Stimulated activated effector memory CD8-positive, alpha-beta T cell treated with anti-CD3 and anti-CD28 coated beads, Interleukin-12 subunit alpha, Interleukin-12 subunit beta, amount 100 ng/mL, for 72 hours (primary cell): ENCODE measurements at places on chromosomes 4 and X.

GRCh38 chrX:44927398-44927797, 54.4 kb downstream of the KDM6A start:
- no peak for DNase-seq

GRCh38 chrX:42495139-42495538, 282.8 kb downstream of the PPP1R2C start:
- no peak for DNase-seq

DNA sequence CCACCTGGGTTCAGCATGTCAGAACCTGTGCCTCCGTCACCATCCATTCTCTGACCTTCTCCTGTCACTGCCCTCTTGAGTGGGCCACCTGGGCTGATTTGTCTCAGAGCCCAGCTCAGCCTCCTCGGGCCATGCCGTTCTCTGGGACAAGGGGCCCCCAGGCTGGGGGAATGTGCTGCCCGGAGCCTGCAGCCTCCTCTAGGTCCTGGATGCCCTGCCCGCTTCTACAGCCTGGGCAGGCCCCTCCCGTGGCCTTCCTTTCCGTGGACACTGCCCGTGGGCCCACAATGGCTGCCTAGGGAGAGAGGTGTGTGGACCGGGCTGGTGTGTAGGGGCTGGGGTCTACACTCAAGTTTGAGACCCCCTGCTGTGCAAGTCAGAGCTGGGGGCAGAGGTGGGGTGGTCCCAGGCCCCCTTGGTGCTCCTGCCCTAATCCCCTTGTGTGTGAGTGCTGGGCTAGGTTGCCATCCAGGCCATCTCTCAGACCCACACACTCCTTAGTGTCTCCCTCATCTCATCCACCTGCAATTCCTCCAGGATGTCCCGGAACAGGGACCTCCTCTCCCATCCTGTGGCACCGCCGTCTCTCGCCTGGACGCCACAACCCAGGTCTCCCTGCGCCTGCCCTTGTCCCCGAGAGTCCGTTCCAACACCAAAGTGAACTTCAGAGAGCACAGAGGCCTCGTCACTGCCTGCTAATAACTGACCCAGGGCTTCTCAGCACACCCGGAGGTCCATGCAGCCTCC, 12.4 kb downstream of the PSAPL1 start:
- no peak for DNase-seq

DNA sequence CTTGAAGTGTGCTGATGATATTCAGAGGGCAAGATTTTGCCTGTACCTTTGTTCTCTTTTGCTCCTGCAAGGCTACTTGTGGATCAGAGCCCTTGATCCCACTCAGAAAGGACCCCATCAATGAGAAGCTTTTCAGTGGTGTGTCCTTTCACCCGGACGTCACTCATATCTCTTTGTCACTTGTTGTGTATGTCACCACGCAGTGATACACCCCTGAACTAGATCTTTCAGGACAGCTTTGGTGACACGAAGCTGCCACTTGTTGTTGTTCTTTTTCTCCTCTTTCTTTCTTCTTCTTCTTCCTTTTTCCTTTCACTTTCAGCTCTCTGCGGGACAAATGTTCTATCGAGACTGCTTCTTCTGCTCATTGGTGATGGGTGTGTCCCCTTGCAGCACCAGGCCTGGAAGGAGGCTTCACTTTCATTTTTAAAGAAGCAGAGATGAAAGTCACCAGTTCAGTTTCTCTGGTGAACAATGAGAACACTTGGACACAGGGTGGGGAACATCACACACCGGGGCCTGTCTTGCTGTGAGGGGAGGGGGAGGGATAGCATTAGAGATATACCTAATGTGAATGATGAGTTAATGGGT, 83.6 kb downstream of the NBDY start:
- DNase-seq = no peak

- no peak for DNase-seq
Observed at GRCh38 chrX:47623540-47624027, 3.9 kb upstream of the SYN1 start.

- no peak for DNase-seq
Observed at GRCh38 chr4:186058253-186058979, 10.5 kb upstream of the TLR3 start.

DNA sequence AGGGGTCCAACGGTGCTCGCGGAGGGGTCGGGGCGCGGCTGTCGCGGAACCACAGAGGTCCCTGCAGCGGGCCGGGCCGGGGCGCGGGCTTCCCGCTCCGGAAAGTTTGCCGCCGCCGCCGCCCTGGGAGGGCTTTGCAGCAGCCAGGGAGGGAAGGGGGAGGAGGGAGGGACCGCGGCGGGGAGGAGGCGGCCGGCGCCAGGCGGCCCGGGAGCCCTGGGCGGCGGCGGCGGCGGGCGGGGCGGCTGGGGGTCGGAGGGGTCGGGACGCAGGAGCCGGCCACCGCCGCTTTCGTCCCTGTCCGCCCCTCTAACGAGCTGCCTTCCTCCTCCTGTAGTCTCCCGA, 375 bp downstream of the FGFR3 start:
- DNase-seq = peak; percentile 11

- no peak for DNase-seq
Observed at GRCh38 chrX:7689791-7690412, 153.1 kb upstream of the VCX start.

DNA sequence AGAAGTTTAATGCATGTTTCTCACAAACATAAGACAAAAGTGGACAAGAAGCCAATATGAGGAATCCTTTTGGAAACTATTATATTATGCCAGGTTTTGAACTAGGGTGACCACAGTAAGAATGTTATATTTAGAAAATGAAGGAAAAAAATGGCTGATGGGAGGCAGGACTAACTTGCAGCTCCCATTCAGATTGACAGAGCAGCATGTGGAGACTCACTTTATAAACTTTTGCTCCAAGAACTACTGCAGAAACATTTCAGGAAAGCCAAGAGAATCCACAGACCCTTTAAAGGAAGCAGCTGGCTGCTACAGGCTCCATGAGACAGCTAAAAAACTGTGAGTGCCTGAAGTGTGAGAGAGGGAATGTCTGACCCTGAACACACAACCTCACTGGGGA, 738.6 kb upstream of the GRIA3 start:
- DNase-seq = no peak

DNA sequence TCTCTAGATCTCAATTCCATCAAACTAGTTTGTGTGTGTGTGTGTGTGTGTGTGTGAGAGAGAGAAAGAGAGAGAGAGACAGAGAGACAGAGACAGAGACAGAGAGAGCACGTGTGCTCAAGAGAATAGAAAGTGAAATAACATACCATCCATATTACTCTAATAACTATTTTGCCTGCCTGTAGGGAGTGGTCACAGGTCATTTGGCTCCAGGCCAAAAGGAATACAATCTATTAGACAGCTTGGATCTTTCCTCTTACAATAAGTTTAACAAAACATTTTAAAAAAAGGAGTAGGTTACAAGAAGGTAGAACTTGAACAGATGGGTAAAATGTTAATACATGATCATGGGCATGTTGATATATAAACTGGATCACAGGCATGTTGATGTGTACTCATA, 76.2 kb downstream of the COL4A6 start:
- DNase-seq = no peak

GRCh38 chrX:31268359-31268758, 196.5 kb upstream of the FTHL17 start:
- DNase-seq = no peak

GRCh38 chr4:76558396-76559235, 123.6 kb downstream of the SHROOM3 start:
- DNase-seq = no peak

- DNase-seq = no peak
Observed at GRCh38 chr4:15349531-15349935, 78.3 kb upstream of the C1QTNF7 start.

GRCh38 chr4:153204728-153205648, 745 bp downstream of the TRIM2 start:
- no peak for DNase-seq

- DNase-seq = no peak
Observed at GRCh38 chrX:132442691-132443090, 46.1 kb downstream of the MBNL3 start.

GRCh38 chr4:119000400-119000799, 111.7 kb downstream of the SYNPO2 start:
- no peak for DNase-seq

DNA sequence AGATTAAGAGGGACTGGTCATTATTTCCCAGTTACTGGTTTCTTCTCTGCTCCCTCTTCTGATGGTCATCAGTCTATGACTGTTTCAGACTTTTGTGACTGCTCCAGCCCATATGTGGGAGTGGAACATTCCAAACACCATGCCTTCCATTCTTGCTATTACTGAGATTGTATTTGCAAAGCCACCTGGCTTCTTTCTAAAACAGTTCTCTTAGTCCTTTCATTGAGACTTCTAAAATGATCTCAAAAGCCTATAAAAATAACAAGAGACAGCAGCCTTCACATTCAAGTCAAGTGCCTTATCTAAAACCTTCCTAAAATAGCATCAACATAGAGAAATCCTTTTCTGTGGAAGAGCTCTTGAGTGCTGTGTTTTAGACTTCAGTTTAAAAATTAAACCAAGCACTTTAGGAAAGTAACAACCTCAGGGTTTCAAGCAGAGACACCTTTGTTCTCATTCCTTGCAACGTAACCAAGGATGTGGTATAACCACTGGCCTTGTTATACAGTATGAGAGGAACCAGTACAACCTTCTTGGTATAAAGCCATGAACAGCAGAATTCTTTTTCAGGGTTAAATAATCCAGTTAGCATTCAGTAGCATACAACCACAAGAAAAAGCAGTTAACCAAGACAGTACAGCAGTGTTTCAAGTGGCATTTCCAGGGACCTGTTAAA, 97.1 kb downstream of the NFKB1 start:
- no peak for DNase-seq

- DNase-seq = no peak
Observed at GRCh38 chr4:122833999-122834398, 7.4 kb downstream of the FGF2 start.

GRCh38 chr4:154529728-154530519, 20.3 kb downstream of the PLRG1 start:
- DNase-seq = no peak
